Activated T-cell treated with anti-CD3 and anti-CD28 coated beads, Interleukin-2, amount 50 U/mL, for 1 hour (primary cell): ENCODE measurements at places on chromosomes 11 and 22.

GRCh38 chr11:128520888-128521681, 66.3 kb downstream of the ETS1 start:
- DNase-seq, result peak; percentile 54

GRCh38 chr22:39449708-39450107, 7.1 kb upstream of the MGAT3 start:
- DNase-seq, result no peak

DNA sequence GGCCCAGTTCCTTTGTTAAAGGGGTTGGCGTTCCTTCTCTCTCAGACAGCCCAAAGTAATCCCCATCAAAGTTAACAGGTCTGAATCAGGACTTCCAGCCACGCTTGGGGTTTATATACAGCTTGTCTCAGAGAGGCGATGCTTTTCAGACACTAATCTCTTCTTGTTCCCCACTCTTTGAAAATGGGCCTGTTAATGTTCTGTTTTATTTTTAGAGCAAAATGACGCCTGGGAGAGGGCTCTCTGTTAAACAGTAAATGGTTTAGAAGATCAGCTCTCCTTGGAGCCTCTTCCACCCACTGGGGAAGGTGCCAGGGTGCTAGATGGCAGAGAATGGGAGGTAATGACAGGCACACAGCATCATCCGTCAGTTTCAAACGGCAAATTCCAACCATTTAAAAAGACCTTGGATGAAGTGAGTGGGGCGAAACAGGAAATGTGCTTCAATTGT, 235.9 kb upstream of the NARS2 start:
- no peak for DNase-seq

DNA sequence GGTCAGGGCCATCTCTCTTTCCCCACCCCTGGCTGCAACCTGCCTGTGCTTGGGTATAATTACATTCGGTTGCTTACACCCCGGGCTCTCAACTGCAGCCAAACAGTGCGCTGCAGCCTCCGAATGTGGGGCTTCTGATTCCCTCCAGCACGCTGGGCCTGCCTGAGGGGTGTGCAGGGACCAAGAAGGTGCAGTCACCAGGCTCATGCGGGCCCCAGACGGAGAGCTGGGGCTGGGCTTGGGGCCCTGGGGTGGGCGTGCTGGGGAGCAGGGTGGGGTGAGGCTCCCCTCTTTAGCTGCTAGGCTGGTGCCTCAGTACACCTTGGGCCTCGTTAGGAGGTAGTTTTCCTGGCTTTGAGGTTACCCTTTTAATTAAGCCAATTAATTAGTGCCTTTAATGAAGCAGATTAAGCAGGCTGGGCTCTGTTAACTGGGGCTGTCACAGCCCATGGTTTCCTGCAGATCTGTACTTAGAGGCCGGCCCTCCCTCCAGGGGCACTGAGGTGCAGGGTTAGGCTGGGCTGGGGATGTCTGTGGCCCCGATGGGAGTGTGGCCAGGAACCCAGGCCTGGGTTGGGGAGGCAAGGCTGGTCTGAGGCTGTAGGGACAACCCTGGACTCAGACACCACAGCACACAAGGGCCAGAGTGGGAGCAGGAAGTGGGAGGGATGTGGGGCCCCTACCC, 17.3 kb downstream of the FLRT1 start:
- no peak for DNase-seq

- no peak for DNase-seq
Measured at GRCh38 chr22:34333285-34333684, 413.0 kb upstream of the LARGE1 start.

DNA sequence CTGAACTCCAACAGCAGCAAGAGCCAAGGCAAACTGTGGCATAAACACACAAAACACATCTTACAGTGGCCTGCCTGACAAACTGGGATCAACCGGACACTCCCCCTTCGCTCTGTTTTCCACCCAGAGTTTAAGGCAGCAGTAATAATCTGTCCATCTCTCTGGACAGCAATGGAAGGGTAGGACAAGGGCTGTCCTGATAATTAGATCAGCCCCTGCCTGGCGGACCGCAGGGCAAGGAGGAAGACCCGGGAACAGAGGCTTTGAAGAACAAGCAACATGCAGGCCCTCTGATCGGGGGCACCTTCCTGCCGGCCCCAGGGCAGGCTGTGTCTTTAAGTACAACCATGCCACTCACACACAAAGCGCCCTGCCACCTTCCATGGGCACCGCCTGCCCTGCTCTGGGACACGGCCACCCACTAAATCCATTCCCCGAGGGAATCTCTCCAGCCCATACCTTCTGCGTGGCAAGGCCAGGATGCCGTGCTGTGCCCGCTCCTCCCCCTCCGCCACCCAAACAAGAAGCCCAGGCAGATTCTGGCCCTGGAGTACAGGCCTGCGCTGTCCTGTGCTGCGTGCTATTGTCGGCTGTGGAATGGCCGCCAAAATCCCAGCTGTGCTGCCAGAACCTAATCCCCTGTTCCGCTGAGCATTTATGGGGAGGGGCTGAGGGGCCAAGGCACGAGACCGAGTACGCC, 38.8 kb downstream of the NUMA1 start:
- DNase-seq, result peak; percentile 63

GRCh38 chr11:119297938-119298337, 19.0 kb downstream of the MCAM start:
- no peak for DNase-seq

GRCh38 chr11:12329169-12329568, 48.2 kb upstream of the PARVA start:
- no peak for DNase-seq

DNA sequence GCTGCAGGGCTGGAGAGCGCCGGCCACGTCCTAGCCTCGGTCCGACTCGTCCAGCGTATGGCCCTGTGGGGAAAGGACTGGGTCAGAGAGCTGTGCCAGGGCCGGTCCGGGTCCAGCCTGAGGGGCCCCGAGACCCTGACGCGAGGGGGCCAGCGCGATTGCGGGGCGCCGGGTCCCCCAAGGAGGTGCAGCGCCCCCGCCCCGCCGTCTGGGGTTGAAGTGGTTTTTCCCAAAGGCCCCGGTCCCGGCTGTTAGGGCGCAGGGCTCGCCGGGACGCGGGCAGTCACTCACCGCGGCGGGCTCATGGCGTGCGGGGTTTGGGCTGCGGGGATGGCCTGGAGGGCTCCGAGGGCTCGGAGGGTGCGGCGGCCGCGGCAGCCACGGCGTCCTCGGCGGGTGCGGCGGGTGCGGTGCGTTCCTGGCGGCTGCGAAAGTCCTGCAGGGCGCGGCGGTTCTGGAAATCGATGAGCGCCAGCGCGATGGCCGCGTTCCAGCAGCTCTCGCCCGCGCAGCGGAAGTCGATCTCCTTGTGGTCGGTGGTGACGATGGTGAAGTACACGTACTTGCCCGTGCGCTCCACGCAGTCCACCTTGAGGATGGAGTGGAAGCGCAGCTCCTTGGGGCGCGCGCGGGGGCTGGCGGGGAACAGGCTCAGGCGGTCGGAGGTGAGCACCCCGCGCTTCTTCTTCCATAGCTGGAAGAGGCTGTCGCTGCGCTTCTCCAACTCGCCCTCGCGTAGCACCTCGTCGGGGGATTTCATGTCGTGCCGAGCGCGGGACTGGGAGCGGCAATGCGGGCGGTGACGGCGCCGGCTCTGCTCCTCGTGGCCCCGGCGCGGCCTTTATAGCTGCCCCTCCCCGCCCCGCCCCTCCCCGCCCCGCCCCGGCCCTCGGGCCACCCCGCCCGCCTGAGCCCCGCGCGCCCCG, at the start of gene PHLDA2:
Gene PHLDA2 (minus strand): TSS at position 816 of the 926 bp plus-strand sequence. CDS start 56 bp downstream, at position 760.
- DNase-seq, result peak; percentile 61

DNA sequence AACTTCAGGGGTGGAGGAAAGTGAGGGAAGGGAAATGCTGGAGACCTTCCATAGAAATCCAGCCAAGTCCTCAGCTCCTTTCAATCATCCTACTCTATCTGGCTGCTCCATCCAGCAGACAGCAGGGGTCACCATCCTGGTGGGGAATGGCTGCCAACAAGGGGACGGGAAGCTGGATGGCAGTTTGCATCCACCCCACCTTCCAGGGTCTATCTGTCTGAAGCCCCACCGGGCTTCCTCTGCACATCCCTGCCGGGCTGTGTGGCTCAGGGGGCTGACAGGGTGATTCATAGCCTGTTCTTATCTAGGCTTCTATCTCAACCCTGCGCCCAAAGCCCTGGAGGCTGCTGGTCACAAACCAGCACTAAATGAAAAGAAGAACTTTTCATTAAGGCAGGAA, 1.1 kb downstream of the SYTL2 start:
- DNase-seq, result peak; percentile 47

DNA sequence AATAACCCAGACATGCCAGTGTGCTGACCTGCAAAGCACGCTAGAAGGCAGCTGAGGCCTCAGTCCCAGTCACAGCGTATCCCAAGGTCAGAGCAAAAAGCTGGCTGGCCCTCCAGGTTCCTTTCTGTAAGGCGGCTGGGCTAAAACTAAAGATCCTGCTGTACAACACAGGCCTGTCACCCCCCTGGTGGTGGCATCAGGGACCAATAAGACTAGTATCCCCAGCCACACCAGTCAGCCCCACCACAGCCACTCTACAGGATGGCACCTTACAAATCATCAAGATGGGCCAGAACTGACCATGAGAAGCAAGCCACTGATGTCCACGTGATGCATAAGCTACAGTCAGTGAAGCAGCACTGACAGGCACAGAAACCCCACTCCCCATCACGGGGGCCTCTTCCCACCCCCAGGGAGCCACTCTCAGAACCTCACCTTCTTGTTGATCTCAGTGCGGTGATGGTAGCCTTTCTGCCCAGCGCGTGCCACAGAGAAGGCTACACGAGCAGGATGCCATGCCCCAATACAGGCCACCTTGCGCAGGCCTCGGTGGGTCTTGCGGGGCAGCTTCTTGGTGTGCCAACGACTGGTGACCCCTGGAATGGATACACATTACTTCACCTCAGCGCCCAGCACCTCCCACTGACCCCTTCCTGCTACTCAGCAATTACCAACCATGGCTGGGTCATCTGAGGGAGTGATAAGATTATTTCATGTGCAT, 5.0 kb downstream of the RPL3 start:
- DNase-seq, result no peak

DNA sequence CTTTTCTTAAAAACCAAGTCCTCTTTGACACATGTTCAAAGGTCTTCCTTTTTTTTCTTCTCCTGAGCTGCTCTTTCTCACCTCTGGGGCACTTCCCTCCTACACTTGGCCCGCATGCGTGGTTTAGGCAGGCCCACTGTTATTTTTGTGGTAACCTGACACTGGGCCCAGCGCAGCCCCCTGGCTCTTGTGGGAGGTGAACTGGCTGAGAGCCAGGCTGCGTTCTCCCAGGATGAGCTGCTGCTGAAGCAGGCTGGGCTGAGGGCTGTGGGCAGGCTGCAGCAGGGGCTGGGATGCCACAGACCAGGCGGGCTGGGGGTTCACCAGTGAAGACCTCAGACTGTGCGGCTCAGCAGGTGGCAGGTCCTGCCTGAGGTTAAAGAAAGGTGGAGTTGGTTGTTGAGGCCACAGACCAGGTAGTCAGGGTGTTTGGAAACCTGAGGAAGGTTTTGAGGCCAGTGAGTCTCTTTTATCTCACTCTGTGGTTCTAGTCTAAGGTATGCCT, 72.4 kb downstream of the TEAD1 start:
- no peak for DNase-seq

DNA sequence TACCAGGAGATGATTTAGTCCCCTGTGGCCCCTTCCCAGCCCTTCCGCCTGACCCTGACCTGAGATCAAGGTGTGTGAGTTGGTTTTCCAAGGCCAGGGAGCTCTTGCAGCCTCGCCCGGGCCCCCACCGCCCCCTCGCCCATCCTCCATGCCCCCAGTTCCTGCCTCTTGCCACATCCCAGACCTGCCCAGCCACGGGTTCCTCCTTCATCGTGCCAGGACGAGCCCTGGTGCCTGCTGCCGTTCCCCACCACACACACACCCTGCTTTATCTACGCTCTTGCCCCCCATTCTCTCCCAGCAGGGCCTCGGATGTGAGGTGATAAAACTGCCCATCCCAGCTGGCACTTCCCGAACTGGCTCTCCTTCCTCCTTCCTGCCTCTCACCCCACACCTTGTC, 1.4 kb upstream of the LIF start:
- DNase-seq, result no peak

GRCh38 chr11:122843281-122844141, 5.2 kb downstream of the CRTAM start:
- DNase-seq, result peak; percentile 35

DNA sequence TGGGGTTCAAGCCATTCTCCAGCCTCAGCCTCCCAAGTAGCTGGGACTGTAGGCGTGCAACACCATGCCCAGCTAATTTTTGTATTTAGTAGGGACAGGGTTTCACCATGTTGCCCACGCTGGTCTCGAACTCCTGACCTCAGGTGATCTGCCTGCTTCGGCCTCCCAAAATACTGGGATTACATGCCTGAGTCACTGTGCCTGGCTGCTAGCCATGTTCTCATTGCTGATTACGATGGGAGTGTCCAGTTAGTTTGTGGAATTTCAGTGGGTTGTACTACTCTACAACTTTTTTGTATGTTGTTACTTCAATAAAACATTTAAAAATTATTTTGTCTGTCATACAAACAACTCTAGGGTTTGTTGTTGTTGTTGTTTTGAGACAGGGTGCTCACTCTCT, 4.8 kb upstream of the VPS11 start:
- DNase-seq, result no peak

DNA sequence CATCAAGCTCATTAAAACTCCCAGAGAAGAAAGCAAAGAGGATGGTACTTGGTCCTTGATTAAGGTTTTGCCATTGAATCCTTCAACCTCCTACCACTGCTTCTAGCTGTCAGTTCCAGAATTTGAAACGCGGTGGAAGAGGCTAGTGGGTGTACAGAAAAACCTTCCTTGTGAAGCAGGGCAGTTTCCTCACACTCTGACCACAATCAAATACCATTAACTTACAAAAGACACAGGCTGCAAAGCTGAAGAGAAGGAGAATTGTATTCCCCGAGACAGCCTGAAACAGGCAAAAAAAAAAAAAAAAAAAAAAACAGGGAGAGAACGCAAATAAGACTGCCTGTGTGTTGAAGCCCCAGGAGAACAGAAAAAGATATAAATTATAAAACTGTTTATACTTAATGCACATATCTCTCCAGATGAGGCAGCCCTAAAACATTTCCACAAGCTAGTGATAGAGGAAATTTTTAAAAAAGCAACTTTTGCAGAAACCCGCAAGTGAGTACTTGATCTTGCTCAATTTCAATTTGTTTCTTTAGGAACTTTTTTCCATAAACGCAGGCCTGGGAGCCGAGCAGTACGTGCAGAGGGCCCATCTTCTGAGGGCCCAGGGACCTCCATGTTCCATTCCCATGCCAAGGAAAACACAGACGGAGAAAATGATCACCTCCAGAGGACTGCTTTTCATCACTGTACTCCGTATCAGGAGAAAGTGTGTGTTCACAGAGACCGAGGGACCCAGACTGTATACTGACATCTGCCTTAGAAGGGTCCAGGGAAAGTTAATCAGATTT, 218.7 kb upstream of the BLID start:
- no peak for DNase-seq
